Activated naive CD4-positive, alpha-beta T cell treated with anti-CD3 and anti-CD28 coated beads, Interleukin-2, amount 10 ng/mL, durations not matched to agents 7 days and 5 days (primary cell): ENCODE measurements at places on chromosomes 7 and 10.

DNA sequence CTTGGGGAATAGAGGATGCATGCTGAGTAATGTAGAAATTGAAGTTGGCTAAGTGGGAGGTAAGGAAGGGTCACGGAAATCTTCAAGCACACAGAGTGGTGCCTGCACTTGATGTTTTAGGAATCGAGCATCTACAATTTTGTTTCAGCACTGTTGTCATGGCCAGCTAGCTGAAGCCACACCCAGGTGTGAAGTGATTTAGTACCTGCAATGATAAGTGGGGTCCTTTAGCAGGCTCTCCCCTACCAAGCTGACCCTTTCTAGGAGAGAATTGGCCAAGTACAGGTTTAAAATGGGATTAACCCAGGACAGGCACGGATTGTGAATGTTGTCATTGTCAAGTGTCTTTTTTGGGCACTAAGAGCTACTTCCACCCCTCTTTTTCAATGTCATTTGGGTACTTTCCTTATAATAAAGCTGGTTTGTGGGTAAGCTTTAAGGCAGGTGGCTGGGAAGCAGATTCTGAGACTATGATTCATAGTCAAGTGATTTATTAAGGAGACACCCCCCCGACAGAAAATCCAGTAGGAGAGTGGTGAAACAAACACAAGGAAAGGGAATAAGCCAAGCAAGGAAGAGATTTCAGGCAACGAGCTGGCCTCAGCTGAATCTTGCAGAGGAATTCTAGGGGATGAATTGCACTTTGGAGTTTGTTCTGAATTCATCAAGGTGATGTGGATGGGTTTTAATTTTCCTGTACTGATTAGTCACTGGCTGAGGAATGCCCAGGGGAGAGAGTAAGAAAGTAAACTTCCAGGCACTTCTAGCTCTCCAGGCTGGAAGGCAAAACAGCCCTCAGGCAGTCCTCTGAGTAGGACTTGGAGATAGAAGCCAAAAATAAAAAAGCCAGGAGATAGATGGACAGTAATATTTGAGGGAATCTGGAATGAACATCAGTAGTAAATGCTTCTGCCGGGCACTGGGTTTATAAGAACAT lies 1128.4 kb downstream of the SORCS3 start:
- H3K36me3 ChIP-seq, result no peaks in the 10 kb centered on the region
- no peaks in the 10 kb centered on the region for H3K27me3 ChIP-seq
- H3K27ac ChIP-seq, result no peak overlapping the region
- DNase-seq, result no peak

- H3K27ac ChIP-seq, result no peak overlapping the region
- peaks cover 5% of the 10 kb centered on the region for H3K4me1 ChIP-seq
- peaks cover 5% of the 10 kb centered on the region for H3K27me3 ChIP-seq
Measured at GRCh38 chr10:34206078-34206934, 608.8 kb downstream of the PARD3 start.

DNA sequence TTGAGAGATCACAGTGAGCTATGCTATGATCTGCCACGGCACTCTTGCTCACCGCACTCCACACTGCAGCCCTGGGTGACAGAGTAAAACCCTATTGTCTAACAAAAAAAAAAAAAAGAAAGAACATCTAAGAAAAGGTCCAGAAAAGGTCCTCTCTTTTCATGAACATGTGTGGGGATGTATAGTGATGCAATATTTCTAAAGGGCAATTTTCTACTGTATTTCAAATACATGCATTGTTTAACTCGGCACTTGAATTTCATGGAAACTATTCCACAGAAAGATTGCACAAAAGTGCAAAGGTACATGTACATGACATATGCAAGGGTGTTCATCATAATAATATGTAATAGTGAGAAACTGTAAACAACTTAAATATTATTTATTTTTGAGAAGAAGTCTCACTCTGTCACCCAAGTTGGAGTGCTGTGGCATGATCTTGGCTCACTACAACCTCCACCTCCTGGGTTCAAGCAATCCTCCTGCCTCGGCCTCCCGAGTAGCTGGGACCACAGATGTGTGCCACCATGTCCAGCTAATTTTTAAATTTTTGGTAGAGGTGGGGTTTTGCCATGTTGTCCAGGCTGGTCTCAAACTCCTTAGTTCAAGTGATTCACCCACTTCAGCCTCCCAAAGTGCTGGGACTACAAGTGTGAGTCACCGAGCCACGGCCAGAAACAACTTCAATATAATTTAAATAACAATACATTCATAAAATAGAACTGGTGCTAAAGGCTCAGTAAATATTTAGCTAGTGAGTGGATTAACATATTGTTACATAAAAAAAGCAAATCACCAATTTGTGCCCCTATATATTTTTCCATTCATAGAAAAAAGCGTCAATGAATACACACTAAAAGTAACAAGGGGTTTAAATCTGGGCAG lies 1.3 kb upstream of the PPRC1 start:
- no peak for DNase-seq
- no peak overlapping the region for H3K27ac ChIP-seq
- H3K36me3 ChIP-seq, result peaks cover 9% of the 10 kb centered on the region
- H3K4me3 ChIP-seq, result no peak overlapping the region

DNA sequence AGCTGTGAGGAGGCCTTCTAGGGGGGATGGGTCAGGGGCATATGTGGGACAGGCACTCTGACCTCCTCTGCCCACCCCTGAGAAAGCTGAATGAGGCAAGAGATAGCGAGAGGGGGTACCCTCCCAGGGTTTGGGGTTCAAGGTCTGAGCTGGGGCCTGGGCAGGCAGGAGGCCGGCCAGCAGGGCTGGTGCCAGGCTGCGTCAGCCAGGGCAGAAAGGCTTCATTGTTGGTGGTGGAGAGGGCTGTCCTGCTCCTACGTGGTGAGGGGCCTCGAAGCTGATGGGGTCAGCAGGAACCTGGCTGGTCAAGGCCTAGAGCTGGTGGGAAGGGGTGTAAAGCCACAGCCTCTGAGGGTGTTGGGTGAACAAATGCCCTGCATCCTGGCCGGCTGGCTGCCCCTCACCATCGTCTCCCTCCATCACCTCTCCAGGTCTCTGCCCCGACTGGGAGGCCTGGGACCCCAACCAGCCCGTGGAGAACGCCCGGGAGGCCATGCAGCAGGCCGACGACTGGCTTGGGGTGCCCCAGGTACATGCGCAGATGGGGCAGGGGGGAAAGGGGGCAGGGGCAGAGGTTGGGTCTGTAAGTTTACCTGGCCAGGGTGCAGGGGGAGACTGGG lies 6.6 kb downstream of the FLNC start:
- no peak overlapping the region for H3K4me3 ChIP-seq
- H3K27me3 ChIP-seq, result peaks cover 28% of the 10 kb centered on the region
- H3K36me3 ChIP-seq, result no peaks in the 10 kb centered on the region
- DNase-seq, result no peak

GRCh38 chr10:19815731-19816410 lies 361 bp upstream of the PLXDC2 start:
- no peak for DNase-seq
- no peak overlapping the region for H3K27ac ChIP-seq
- no peaks in the 10 kb centered on the region for H3K36me3 ChIP-seq
- H3K27me3 ChIP-seq, result peaks cover 41% of the 10 kb centered on the region
- no peak overlapping the region for H3K4me3 ChIP-seq
- peaks cover 8% of the 10 kb centered on the region for H3K4me1 ChIP-seq

DNA sequence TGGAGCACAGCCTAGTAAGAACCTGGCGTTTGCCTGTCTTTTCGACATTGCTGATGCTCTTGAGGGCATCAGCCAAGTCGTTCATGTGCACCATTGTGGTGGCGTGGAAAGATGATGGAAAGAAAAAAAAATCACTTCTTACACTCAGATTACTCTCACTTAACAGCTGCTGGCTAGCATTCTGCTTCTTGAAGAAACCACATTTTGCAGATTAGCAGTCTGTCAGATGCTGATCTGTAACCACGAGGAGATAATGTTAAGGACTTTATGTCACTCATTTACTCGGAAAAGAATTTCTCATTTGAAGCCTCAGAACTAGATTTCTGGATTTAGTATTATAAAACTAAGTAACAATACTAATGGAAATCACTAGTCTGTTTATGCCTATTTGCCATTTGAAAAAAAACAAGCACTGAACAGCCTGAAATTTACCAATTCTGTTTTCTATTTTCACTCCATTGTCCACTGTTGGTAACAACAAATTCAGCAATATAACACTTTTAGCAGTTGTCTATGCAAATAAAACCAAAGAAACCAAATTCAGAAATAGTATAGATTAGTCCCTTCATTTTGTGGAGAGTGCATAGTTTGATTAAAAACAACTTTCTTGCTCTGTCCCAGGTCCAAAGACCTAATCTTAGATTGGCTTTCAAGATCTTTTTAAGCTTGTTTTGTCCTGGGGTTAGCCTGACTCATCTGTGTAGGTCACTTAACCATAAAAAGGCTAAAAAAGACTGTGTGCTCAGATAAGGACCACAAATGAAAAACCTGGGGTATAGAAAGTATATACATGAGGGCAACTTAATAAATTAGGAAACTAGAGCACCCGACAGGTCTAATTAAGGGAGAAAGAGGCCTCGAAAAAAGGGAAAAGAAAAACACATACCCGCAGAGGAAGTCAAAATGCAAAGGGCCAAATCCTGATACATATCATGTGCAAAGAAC lies 67.5 kb downstream of the NT5C2 start:
- H3K4me3 ChIP-seq, result no peak overlapping the region
- no peaks in the 10 kb centered on the region for H3K27me3 ChIP-seq
- H3K4me1 ChIP-seq, result peaks cover 9% of the 10 kb centered on the region
- no peak for DNase-seq

DNA sequence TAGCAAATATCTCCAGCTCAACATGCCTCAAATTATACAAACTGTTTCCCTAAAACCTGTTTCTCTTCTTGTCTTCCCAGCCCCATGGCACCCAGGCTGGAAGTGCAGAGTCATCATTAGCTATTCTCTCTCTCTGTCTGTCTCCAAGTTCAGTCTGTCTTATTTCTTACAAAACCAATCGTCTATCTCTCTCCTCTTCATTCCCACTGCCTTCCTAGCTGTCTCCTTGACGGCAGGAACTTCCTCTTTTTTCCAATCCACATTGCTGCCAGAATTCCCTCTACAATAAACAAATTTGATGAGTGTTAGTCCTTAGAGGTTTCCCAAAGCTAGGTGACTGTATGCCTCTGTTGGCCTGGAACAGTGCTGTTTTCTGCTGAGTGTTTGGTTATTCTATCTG lies 14.9 kb upstream of the ZNRF2 start:
- no peaks in the 10 kb centered on the region for H3K36me3 ChIP-seq
- H3K27ac ChIP-seq, result no peak overlapping the region
- H3K4me1 ChIP-seq, result no peaks in the 10 kb centered on the region
- no peak for DNase-seq
- peaks cover 13% of the 10 kb centered on the region for H3K27me3 ChIP-seq

DNA sequence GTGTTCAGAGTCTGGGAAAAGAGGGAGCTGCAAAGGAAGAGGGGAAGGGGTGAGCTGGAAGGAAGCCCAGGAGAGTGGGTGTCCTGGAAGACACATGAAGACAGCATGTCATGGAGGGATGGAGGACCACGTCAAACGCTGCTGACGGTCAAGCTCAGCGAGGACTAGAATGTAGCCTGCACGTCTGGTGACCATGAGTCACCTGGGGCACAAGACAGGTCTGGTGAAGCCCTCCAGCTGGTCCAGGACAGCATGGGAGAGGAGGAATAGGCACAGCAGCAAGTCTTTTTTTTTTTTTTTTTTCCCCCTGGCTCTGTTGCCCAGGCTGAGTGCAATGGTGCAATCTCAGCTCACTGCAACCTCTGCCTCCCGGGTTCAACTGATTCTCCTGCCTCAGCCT lies 19.6 kb upstream of the AMZ1 start:
- H3K4me3 ChIP-seq, result no peak overlapping the region
- DNase-seq, result no peak
- no peaks in the 10 kb centered on the region for H3K36me3 ChIP-seq
- H3K27me3 ChIP-seq, result peaks cover 66% of the 10 kb centered on the region
- no peak overlapping the region for H3K27ac ChIP-seq
- peaks cover 12% of the 10 kb centered on the region for H3K4me1 ChIP-seq

- H3K4me3 ChIP-seq, result no peak overlapping the region
- no peak for DNase-seq
- H3K27ac ChIP-seq, result no peak overlapping the region
Measured at GRCh38 chr7:145909991-145910513, 206.5 kb upstream of the CNTNAP2 start.
